Stimulated activated CD8-positive, alpha-beta memory T cell treated with anti-CD3 and anti-CD28 coated beads, Interleukin-4, amount 100 ng/mL, for 4 hours (primary cell): ENCODE measurements at places on chromosomes 1 and 21.
A peak's percentile ranks its signal among the peaks of the same experiment; 100 is the strongest.

- no peak for DNase-seq
Measured at GRCh38 chr1:5933676-5934057, 58.6 kb downstream of the NPHP4 start.

DNA sequence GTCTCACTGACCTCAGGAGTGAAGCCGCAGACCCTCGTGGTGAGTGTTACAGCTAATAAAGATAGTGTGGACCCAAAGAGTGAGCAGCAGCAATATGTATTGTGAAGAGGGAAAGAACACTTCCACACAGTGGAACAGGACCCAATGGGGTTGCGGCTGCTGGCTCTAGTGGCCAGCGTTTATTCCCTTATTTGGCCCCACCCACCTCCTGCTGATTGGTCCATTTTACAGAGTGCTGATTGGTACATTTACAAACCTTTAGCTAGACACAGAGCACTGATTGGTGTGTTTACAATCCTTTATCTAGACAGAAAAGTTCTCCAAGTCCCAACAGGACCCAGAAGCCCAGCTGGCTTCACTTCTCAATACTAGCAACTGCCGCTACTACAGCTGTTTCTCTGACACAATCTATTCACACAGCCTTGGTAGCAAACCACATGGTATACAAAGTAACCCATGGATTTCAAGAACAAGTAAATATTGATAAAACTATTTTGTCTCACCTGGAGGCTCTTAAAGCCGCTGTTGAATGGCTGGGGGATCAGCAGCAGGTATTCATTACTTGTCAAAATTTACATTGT is 25.3 kb upstream of the ITLN1 start:
- DNase-seq: no peak

DNA sequence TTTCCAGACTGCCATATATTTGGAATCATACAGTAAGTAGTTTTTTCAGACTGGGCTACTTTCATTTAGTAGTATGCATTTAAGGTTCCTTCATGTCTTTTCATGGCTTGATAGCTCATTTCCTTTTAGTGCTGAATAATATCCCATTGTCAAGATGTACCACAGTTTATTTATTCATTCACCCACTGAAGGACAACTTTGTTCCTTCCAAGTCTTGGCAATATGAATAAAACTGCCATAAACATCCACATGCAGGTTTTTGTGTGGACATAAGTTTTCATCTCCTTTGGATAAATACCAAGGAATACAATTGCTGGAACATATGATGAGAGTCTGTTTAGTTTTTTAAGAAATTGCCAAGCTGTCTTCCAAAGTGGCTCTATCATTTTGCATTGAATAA is 366.4 kb upstream of the NFIA start:
- DNase-seq: no peak

DNA sequence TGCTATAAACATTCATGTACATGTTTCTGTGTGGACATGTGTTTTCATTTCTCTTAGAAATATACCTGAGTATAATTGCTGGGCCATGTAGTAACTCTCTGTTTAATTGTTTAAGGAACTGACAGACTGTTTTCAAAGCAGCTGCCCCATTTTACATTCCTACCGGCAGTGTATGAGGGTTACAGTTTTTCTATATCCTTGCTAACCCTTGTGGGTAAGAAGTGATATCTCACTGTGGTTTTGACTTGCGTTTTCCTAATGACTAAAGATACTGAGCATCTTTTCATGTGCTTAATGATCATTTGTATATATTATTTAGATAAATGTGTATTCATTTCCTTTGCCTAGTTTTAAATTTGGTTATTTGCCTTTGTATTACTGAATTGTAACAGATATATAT is 81.7 kb downstream of the DNM3 start:
- DNase-seq: no peak

GRCh38 chr1:210944252-210944651 is 189.7 kb downstream of the KCNH1 start:
- DNase-seq: no peak

DNA sequence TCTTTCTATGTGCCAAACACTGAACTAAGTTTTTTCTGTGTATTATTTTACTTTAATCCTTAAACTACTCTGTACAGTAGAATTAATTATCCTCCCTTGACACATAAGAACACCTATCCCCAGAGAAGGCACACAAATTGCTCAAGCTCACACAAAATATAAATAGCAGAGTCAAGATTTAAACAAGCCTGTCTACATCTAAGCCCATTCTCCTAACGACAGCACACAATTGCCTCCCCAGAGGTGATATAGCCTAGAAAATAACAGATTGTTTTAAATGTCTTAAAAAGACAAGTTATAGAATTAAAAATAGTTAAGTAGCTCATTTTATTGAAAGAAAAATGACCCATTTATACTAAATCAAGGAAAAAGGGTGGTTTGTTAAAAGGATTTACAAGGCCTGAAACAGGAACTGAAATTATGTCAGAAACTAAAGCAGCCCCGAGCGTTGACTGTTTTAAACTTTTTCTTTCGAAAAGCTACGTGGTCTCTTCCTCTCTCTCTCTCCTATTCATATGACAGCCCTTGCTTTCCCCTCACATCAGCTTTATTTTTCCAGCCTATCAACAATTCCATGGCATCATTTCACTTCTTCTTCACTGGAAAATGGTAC is 30.5 kb downstream of the TNFSF18 start:
- no peak for DNase-seq

- peak; percentile 96 for DNase-seq
Measured at GRCh38 chr21:44873356-44874239, at the start of gene PTTG1IP. Gene PTTG1IP, minus strand, starts transcription at chr21:44873690. Its CDS starts 74 bp downstream, at chr21:44873616.

DNA sequence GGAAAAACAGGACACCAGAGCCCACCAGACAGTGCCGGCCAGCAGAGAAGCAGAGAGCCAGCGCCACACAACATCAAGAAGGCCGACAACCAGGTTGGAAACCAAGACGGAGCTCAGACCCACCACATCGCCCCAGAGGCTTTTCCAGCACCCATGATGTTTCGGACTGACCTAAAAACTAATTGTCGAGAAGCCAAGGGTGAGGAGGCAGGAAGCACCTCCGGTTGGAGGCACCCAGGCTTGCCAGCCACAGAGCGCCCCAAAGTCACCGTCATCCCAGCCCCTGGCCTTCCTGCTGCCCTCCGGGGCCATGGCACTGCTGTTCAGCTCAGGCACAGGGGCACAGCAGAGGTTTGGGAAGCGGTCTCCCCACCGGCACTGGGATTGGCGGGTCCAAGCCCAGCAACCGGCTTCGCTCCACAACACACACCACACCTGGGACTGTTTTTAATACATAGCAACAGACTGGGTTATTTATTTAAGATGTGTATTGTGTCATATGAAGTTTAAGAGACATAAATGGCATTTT is 67.2 kb downstream of the SLC37A1 start:
- DNase-seq: no peak

DNA sequence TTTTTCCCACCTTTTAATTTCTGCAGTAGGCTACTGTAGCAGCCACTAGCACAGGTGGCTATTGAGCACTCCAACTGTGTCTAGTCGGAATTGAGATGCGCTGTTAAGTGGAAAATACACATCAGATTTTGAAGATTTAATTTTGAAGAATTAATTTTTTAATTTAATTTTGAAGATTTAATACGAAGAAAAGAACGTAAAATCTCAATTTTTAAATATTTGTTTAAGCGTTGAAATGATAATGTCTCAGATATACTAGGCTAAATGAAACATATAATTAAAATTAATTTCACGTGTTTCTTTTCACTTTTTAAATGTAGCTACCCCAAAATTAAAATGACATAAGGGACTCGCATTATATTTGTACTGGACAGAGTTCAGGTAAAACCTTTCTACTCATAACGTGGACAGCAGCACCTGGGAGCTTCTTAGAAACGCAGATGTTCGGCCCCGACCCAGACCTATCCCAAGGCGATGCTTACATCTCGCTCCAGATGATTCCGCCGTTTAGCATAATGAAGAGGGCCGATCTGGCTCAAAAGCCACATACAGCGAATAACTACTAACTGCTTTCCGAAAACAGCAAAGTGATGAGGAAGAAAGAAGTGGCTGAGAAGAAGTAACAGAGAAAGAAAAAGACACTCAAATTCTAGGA is 717 bp downstream of the CRYZL1 start:
- DNase-seq: no peak

- no peak for DNase-seq
Measured at GRCh38 chr1:159214149-159214760, 9.6 kb downstream of the ACKR1 start.

- DNase-seq: no peak
Measured at GRCh38 chr1:181175955-181176354, 87.5 kb downstream of the IER5 start.
